ENCODE measurements at places on chromosomes 5 and 9.
A peak's percentile ranks its signal among the peaks of the same experiment; 100 is the strongest.

DNA sequence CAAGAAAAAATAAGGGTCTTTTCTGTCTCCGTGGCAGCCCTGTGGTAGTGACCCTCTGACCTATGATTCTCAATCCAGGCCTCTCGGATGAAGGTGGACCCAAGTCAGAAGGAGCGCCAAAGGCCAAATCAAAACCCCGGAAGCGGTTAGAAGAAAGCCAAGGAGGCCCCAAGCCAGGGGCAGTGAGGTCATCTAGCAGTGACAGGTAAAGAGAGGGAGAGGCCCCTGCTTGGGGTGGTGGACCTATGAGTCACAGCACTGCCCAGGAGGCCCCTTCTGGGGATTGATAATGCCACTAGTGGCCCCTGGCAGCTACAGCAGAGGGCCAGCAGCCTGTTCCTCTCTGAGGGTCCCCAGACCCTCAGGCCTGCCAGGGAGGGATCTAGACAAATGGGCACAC is 6.4 kb upstream of the SLC2A8 start:
- no peak for DNase-seq

DNA sequence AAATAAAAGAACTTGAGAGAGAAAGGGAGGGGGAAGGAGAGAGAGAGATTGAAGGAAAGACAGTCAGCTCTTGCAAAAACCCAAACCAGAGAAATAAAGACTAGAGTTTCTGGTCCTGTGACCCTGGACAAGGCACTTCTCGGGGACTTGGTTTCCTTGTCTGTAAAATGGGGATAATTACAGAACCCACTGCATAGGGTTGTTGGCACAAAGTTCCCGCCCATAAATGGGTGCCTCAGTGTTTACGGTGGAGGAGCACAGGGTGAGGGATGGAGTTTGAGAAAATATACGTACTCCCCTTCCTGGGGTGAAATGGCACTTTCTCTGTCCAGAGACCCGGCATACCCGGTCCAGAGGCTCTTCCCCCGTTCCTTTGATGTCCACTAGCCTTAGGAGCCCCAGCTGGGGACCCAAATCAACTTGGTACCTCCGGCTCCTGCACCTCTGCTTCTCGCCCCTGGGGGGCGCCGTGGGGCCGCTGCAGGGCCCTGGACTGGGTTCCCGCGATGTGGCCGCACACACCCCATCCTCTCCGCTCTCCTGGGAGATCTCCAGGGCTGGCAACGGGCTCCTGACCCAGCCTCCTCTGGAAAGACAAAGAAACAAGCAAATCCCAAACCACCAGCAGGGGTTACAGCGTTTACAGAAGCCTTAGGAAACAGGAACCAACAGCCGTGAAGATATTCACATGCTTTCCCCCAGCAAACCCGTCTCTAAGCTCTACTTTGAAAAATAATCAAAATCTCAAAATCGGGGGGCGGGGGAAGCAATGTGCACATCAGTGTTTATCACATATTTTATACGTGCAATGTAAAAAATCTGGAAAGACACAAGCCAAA is 26.3 kb downstream of the PTGES start:
- DNase-seq = peak; percentile 76

- DNase-seq = no peak
Observed at GRCh38 chr9:72826996-72827949, 125.6 kb downstream of the ALDH1A1 start.

DNA sequence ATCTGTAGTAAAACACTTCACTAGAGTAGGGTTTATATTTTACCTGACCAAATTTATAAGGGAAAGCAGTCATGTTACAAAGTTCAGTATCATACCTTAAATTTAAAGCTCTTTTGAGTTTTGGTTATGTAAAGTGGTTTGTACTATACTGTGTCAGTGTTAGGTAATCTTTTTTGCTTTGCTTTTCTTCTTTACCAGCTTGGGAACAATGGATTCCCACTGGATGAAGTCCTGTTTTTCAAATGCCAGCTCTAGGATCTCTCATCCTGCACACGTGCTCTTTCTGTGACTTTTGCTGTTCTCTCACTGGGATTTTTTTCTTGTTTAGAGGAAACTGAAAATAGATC is 15.9 kb downstream of the CYSTM1 start:
- no peak for DNase-seq

- DNase-seq = no peak
Observed at GRCh38 chr9:72396247-72397091, 31.5 kb upstream of the ZFAND5 start.

- no peak for DNase-seq
Observed at GRCh38 chr5:74631081-74631953, 9.2 kb downstream of the ENC1 start.

- no peak for DNase-seq
Observed at GRCh38 chr5:164237486-164237885, 732.1 kb downstream of the MAT2B start.

DNA sequence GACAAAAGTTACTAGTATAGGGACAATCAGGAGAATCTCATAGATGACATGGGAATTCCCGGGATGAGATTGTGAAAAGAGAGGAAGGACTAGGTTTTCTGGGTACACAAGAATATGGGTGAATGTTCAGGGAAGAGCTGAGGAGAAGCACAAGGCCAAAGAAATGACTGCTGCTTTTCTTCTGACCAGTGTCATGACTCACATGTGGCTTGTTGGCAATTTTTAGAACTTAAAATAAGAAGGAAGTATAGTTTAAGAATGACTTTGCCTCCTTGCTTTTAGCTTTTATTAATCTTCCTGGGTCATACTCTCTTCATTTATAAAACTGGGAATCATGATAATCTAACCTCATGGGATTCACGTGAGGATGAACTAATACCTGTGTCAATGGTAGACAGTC is 652.4 kb upstream of the MEF2C start:
- no peak for DNase-seq

DNA sequence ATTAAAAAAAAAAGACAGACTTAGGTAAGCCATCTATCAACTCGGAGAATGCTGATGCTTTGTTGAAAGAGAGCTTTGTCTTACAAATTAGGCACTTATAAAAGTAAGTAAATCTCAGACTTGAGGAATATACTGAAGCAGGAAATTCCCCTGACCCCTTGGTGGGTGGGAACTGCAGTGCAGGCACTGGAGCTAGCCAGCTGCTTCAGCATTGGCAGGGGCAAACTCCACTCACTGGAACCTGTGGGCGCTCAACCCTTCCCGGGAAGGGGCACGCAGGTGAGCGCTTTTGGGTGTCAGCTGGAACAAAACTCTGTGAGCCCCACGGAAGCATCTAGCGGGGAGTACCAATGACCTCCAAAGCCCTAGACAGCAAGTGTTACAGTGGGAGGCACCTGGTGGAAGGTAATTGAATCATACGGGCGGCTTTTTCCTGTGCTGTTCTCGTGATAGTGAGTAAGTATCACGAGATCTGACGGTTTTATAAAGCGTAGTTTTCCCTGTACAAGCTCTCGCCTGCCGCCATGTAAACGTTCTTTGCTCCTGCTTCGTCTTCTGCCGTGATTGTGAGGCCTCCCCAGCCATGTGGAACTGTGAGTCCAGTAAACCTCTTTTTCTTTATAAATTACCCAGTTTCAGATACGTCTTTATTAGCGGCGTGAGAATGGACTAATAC is 628.0 kb upstream of the CDH18 start:
- DNase-seq = no peak

DNA sequence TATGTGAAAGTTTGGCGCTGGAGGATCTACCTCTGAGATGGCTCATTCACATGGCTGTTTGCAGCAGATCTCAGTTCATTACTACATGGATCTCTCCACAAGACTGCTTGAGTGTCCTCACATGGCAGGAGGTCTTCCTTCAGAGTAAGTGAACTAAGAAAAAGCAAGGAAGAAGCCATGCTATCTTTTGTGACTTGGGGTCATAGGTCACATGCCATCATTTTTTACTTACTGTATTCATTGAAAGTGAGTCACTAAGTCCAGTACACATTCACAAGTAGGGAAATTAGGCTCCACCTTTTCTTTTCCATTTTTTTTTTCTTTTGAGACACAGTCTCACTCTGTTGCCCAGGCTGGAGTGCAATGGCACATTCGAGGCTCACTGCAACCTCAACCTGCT is 8.7 kb upstream of the CDKN2AIPNL start:
- DNase-seq = no peak

GRCh38 chr5:117160391-117160790 is 585.8 kb upstream of the SEMA6A start:
- DNase-seq = no peak

- DNase-seq = no peak
Observed at GRCh38 chr9:83182071-83182470, 119.1 kb upstream of the RASEF start.

DNA sequence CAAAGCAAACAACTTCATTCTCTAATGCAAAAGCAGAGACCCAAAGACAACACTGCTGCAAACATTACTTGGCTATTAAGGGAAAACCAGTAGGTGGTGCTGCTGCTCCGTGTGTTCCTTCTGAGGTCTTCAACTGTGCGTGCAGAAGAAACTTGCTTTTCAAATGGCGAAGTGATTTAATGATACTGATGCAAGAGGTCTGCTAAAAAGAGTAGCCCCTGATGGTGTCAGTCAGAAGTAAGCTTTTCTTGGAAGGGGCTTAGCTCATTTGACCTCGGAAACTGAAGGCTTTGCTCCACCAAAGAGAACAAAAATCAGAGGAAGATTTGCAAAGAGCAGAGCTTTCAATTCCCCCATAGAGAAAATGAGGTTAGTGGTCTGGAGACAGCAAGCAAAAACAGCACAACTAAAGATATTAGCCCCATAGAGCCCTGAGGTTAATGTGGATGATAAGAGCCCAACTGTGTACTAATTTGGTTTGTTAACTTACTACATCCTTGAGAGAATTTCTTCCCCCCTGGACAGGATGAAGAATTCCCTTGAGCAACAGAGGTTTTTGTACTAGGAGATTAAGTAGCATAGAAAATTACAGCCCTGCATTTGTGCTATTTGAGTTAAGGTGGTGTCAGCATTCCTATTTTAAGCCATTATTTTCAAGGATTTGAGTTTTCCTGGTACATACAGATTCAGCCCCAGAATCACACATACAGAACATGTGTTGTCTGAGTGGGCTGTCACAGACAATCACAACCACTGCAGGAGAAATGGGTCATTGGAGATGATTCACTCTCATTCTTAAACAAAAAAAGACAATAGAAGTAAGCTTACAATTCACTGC is 153.2 kb upstream of the C9orf72 start:
- DNase-seq = peak; percentile 75

DNA sequence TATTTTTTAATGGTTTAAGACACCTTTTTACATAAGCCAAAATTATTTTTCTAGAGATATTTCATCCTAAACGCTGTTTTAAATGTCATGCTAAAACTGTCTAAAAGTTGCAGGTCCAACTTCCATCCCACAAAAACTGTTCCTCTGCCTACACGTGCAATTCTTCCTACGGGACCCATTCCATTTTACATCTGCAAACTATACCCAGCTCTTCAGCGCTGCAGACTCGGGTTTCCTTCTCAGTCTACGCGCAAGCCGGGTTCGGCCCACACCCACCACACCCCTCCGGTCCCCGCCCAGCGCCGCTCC is 8.7 kb downstream of the RANBP6 start:
- DNase-seq = no peak

DNA sequence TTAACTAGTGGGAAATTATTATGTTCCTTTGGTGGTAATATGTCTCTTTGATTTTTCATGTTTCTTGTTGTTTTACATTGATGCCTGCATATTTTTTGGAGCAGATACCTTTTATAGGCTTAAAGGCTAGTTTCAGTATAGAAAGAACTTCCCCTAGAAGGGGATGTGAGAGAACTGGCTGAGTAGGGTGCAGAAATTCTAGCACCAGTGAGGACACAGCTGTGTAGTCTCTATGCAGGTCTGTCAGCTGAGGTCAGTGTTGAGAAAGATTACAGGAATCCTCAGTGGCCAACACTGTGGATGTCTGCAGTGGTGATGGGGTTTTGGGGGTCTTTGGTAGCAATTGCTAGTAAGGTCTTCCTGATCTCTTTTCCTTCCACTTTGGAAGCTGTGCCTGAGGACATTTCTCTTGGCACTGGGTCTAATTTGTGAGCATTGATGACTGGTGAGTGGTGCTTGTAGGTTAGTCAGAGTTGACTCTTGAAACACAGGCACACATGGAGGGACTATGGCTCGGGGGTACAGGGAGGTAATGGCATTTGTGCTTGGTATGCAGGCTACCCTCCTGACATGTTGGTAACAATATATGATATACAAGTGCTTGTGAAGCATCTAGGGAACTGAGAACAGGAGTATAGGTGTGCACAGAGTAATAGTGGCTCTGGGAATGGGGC is 221.4 kb downstream of the SPATA31D1 start:
- no peak for DNase-seq

GRCh38 chr9:119763260-119763659 is 394.0 kb upstream of the BRINP1 start:
- no peak for DNase-seq

- DNase-seq = no peak
Observed at GRCh38 chr5:174312641-174313040, 267.1 kb downstream of the NSG2 start.

DNA sequence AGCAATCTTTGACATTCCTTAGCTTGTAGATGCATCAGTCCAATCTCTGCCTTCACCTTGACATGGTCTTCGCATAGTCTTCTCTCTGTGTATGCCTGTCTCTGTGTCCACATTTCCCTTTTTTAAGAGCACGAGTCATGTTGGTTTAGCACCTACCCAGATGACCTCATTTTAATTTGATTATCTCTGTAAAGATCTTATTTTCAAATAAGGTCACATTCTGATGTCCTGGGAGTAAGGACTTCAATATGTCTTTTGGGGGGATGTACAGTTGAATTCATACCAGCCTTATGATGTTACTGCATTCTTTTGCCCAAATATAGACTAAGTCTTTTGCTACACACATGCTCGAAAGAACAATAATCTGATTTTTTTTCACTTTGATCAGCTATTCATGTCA is 6.9 kb downstream of the KCTD16 start:
- DNase-seq = no peak

DNA sequence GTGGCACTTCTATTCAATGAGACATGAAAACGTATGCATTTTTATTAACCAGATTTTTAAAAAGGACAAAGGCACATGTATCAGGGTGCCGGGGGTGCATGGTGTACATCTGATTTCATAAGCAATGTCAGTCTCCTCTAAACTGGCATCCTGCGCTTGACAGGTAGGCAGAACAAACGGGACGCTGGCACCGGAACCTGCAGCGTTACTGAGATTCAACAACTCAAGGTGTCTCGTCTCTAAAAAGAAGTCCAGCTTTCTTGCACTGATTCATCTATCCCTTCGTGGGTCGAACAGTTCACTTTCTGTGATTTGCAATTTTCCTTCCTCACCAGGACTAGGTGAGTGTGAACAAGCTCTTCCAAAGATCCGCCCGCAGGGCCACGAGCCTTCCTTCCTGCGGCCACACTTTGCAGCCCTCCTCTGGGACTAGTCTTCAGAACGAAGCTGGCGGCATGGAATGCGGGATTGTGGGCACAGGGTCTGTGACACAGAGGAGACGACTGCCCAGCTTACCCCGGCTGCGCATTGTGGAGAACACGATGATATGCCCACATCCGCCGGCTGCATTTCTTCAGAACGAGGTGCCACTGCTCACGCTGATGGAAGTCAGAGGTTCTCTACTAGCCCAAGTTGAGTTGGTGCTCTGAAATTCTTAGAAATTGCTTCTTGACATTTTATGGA is 7.2 kb downstream of the SLC6A3 start:
- no peak for DNase-seq

GRCh38 chr5:118698774-118699173 is 289.6 kb downstream of the DTWD2 start:
- DNase-seq = no peak

- no peak for DNase-seq
Observed at GRCh38 chr5:180785794-180786221, 16.8 kb downstream of the MGAT1 start.

GRCh38 chr9:77800924-77801551 is 152.9 kb upstream of the GNA14 start:
- DNase-seq = no peak

All from NCI-H345 (cell line).